ENCODE measurements at places on chromosomes 2 and 18.

- no peak for DNase-seq
These were observed 98.6 kb downstream of the CALCRL start for GRCh38 chr2:187349326-187349944.

DNA sequence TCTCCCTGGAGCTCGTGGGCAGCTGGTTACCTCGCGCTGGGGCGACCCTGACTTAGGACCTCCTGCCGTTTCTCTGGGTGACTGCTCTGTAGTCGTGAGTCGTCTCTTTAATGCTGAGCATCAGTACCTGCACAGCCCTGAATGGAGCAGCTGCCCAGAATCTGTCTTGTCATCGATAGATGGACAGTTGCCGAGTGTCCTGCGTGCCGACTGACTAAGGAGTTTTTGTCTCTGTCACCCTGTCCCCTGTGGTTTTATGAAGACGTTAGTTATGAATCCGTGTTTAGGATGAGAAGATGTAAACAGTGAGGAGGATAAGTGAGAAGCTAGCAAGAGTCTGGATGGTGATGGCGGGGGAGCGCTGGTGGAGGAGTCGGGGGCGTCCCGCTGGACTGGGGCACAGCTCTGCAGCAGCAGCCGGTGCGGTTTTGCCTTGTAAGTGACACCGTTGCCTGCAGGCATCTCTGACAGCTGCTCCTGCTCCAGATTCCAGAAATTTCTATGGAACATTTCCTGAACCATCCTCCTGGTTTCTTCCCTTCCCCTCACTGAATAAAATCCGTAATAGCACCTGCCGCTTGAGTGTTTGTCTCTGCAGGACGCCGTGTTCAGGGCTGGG lies 13.3 kb downstream of the AGAP1 start:
- DNase-seq = no peak

DNA sequence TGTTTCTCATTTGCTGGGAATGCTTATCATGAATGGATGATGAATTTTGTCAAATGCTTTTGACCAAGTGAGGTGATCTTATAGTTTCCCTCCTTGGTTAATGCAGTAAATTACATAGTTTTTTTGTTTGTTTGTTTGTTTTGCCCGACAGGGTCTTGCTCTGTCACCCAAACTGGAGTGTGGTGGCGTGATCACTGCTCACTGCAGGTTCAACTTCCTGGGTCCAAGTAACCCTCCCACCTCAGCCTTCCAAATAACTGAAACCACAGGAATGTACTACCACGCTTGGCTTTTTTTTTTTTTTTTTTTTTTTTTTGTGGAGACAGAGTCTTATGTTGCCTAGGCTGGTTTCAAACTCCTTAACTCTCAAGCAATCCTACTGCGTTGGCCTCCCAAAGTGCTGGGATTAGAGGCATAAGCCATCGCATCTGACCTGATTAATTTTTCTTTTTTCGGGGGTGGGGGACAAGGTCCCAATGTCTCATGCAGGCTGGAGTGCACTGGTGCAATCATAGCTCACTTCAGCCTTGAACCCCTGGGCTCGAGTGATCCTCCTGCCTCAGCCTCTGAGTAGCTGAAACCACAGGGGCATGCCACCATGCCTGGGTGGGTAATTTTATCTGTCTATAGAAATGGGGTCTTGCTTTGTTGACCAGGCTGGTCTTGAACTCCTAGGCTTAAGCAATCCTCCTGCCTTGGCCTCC lies 48.6 kb downstream of the SMAD2 start:
- no peak for DNase-seq

DNA sequence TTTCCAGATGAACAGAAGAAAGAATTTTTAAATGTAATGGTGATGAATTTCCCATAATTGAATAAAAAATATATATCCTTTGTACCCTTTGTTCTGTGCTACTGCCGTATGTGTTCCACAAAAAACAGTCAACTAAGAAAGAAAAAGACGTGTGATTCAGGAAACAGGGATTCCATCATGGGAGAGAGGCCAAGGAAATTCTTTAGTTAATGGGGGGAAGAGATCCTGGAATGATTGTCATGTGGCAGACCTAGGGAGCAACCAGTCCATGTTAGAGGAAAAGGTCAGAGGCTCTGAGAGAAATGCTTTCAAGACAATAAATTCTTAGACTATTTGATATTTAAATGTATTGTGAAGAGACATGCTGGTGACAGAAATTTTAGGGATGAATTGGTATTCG lies 76.6 kb downstream of the CPO start:
- DNase-seq = no peak

DNA sequence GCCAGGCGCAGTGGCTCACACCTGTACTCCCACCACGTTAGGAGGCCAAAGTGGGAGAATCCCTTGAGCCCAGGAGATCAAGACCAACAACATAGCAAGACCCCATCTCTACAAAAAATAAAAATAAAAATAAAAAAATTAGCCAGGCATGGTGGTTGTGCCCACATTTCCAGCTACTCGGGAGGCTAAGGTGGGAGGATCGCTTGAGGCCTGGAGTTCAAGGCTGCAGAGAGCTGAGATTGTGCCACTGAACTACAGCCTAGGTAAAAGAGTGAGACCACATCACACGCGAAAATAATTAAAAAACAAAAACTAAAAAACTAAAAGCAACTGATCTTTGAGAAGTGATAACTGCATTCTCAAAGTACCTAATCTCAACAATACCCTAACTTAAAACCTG lies 1.8 kb downstream of the C2orf76 start:
- DNase-seq = no peak

DNA sequence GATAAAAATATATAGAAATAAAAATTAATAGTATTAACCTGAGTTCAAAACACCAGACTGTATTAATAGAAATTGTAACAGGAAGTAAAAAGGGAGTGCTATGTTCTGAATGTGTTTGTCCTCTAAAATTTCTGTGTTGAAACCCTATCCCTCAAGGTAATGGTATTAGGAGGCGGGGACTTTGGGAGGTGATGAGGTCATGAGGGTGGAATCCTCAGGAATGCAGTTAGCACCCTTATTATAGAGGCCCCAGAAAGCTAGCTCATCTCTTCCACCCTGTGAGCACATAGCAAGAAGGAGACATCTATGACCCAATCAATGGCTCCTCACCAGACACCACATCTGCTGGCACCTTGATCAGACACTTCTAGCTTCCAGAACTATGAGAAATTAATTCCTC lies 124.5 kb downstream of the CMPK2 start:
- no peak for DNase-seq

GRCh38 chr2:101231937-101232730 lies 20.6 kb upstream of the CNOT11 start:
- DNase-seq = no peak

DNA sequence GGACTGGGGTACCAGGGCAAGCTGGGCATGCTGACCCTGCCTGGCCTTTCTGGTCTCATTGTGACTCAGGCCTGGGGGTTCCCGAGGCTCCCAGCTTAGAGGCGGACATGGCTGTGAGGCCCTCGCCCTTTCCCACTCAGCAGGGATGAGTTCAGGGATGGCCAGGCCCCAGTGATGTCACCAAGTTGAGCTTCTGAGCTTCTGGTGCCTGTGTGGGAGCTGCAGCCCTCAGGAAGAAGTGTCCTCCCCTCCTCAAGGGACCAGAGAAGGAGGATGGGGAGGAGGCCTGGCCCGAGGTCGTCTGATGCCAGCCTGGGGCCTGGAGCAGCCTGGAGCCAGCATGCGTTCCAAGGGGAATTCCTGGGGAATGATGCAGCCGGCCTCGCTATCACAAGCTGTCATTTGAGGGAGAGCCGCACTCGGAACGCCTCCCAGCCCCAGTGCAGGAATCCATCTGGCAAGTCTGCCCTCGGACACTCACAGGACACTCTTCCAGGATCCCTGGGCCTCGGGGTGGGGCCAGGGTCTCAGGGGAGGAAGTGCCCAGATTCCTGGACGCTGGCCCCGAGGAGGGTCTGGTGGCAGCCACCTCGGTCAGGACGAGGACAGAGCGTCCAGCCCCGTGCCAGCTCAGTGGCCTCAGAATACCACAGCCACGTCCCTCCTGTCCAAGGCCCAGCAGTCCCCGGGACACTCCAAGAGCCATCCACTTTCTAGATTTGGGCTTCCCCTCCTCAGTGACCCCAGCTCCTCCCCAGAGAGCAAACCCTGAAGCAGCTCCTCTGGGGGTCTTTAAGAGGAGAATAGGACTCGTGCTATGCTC lies 61.2 kb upstream of the GPC1 start:
- DNase-seq = no peak

DNA sequence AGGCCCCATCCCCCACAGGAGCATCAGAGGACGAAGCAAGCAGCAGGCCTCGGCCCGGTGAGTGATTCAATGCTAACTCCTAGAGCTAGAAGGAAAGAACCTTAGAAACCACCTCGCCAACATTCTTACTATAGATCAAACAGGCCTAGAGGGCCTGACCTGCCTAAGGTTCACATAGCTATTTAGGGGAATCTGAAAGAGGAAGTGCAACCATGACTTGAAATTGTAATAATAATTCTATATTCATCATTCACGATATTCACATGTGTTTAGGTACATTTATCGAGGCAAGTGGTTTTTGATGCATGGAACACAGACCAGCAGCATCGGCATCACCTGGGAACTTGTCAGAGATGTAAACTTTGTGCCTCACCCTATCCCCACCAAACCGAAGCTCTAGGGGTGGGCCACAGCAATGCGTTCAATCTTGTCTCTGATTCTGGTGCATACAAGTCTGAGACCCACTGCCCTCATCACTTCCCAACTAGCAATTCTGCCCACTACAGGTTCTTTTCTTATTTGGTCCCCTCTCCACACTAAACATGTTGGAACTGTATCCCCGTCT lies 78.0 kb upstream of the DNMT3A start:
- DNase-seq = no peak

DNA sequence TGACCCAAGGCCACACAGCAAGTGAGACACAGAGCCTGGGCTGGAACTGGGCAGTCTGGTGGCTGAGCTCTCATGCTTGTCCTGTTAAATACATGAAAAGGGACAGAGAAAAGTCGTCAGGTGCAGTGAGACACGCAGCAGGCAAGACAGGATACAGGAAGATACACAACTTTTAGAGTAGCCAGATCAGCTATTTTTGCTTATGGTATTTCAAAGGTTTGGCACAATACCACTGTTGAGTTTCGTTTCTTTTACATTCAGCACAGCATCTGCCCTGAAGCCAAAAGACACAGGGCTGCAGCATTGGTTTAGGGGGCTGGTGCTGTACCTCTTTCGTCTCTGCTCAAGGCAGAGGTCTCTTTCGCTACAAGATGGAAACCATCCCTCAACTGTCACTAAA lies 14.0 kb downstream of the FHL2 start:
- no peak for DNase-seq

- DNase-seq = no peak
These were observed 254.4 kb downstream of the ERBB4 start for GRCh38 chr2:212284166-212284565.

- no peak for DNase-seq
These were observed 1.1 kb downstream of the RPL37A start for GRCh38 chr2:216499641-216500218.

DNA sequence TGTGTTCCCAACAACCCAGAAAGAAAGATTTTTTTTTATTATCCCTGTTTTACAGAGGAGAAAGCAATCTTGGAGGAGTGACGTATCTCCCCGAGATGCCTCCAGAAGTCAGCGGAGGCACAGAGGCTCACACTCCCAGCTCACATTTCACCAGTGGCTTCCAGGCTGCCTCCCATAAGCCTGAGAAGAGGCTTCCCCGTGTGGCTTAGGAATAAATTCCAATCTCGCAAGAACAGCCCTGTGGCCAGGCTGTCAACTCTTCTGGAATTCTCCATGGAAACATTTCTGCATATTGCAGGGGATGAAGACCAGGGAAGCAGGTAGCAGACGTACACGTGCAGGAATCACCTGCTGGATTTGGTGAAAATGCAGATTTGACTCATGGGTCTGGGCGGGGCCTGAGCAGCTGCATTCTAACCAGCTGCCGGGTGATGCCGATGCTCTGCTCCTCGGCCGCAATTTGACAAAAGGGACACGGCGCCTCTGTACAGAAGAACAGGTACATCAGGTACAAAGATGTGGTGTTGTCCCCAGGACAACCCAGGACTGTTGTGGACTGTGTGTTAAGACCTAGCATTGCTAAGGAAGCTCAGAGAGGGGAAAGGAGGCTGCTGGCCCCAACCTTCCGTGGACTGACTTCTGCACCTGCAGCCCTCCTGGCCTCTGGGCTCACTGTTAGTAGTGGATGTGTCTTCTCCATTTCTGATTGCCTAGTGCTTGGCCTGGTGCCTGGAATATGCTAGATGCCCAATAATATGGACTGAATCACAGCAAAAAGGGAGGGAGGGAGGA lies 114.2 kb upstream of the ID2 start:
- DNase-seq = no peak

- no peak for DNase-seq
These were observed 22.5 kb downstream of the CYRIA start for GRCh38 chr2:16643099-16643498.

GRCh38 chr2:15668611-15669305 lies 77.1 kb downstream of the DDX1 start:
- DNase-seq = no peak

DNA sequence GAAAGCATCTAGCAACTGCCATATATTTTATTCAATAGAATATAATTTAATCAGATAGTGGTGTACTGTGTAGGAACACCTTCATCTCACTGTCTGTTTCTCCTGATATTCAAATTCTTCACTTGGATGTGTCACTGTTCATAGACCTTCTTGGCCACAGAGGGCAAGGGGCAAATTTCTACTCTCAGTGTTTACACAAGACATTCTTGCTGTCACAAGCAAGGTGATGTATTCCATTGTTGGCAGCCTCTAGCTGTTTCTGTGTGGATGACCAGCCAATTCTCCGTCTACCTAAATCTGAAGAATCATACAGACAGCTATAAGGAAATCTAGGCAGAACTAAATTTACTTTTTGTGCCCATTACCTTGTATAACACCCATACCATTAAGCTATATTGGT lies 948.3 kb downstream of the CNTNAP5 start:
- DNase-seq = no peak

DNA sequence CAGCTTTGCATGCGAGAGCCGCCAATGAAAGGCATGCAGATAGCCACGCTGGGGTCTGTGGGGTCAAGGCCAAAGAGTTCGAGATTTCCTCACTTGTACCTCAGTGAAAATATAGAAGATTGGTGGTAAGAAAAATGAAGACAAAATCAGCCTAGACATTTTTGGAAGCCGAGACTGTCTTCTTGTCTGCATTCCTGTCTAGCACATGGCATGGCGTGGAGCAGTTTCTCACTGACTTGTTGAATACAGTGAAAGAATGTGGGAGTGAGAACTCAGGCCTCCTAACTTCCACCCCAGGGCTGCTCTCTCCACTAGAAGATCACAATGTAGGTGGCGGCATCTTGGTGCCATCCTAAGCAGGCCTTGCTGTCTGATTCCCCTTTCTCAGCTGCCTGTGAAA lies 740.8 kb upstream of the HS6ST1 start:
- no peak for DNase-seq

GRCh38 chr2:66069937-66070720 lies 364.8 kb upstream of the MEIS1 start:
- no peak for DNase-seq

Measured in activated CD8-positive, alpha-beta memory T cell treated with anti-CD3 and anti-CD28 coated beads for 1 hour (primary cell).